A549 treated with ZK216348 at 1 μM for 4 hours (cell line): ENCODE measurements at places on chromosomes 13 and 19. TPM values are rescaled to one million over a fixed set of nuclear protein-coding genes. Genes with fewer than 3 reads are reported as not detected.

Gene DMPK
- 29.8 to 57.5 TPM (median 50.9 TPM) in 5 replicates for total RNA-seq

Gene DLL3
- 7.4 to 12.3 TPM (median 10.9 TPM) in 5 replicates for total RNA-seq

Gene UNC13A
- 1.2 to 2.1 TPM (median 1.5 TPM) in 5 replicates for total RNA-seq

Gene SPIB
- 0.16 to 0.80 TPM (median 0.32 TPM) in 4 of 5 replicates, not detected in the other for total RNA-seq

Gene RNF113B
- not detected in 5 replicates for total RNA-seq

Gene ZNF738
- total RNA-seq, result 0.51 to 1.0 TPM (median 0.66 TPM) in 5 replicates

Gene FUT2
- not detected in 5 replicates for total RNA-seq

Gene GNA15
- 0.08 to 0.14 TPM in 2 of 5 replicates, not detected in the others for total RNA-seq

Gene TRAPPC5
- 43.1 to 110 TPM (median 100 TPM) in 5 replicates for total RNA-seq

Gene OR4F17
- not detected in 5 replicates for total RNA-seq

Gene RXFP2
- not detected in 5 replicates for total RNA-seq

Gene CGB7
- total RNA-seq, result 0.24 to 1.1 TPM (median 0.62 TPM) in 5 replicates

Gene TGFBR3L
- total RNA-seq, result 1.4 to 2.8 TPM (median 2.2 TPM) in 4 of 5 replicates, not detected in the other

Gene CRX
- not detected in 5 replicates for total RNA-seq

Gene RUBCNL
- total RNA-seq, result 0.08 to 0.11 TPM (median 0.11 TPM) in 3 of 5 replicates, not detected in the others

Gene MEDAG
- 0.13 to 0.47 TPM (median 0.21 TPM) in 4 of 5 replicates, not detected in the other for total RNA-seq

Gene SH2D3A
- 11.2 to 19.0 TPM (median 16.9 TPM) in 5 replicates for total RNA-seq

Gene ZNF266
- 3.6 to 4.3 TPM (median 4.0 TPM) in 5 replicates for total RNA-seq

Gene MATK
- total RNA-seq, result 0.41 to 2.0 TPM (median 1.0 TPM) in 5 replicates

Gene ZNF763
- not detected in 5 replicates for total RNA-seq

Gene PEG3
- total RNA-seq, result not detected in 5 replicates

Gene PBX4
- total RNA-seq, result 1.6 to 1.8 TPM (median 1.7 TPM) in 5 replicates

Gene LYL1
- total RNA-seq, result 0.51 to 1.7 TPM (median 0.93 TPM) in 5 replicates

Gene ZNF726
- total RNA-seq, result 0.43 to 0.82 TPM (median 0.48 TPM) in 5 replicates

Gene EPSTI1
- 0.15 to 0.31 TPM (median 0.24 TPM) in 4 of 5 replicates, not detected in the other for total RNA-seq

Gene PPAN
- total RNA-seq, result 37.1 to 62.5 TPM (median 51.9 TPM) in 5 replicates

Gene ICAM4
- 0.36 TPM in 1 of 5 replicates, not detected in the others for total RNA-seq

Gene SIX5
- total RNA-seq, result 15.9 to 31.7 TPM (median 29.2 TPM) in 5 replicates

Gene CYP4F2
- 0.10 TPM in 1 of 5 replicates, not detected in the others for total RNA-seq

Gene TEX101
- not detected in 5 replicates for total RNA-seq

Gene SPRY2
- total RNA-seq, result 8.7 to 14.1 TPM (median 12.7 TPM) in 5 replicates

Gene DDX49
- 34.2 to 45.5 TPM (median 42.4 TPM) in 5 replicates for total RNA-seq

Gene LILRB2
- 0.05 to 0.14 TPM (median 0.05 TPM) in 3 of 5 replicates, not detected in the others for total RNA-seq

Gene MLNR
- total RNA-seq, result 0.29 to 0.89 TPM (median 0.76 TPM) in 5 replicates

Gene SHC2
- total RNA-seq, result 0.58 to 1.2 TPM (median 1.0 TPM) in 5 replicates

Gene SLC6A16
- 0.60 to 1.3 TPM (median 0.90 TPM) in 5 replicates for total RNA-seq

Gene LRRC4B
- total RNA-seq, result 0.38 to 0.68 TPM (median 0.58 TPM) in 5 replicates

Gene SIGLEC11
- 0.08 TPM in 1 of 5 replicates, not detected in the others for total RNA-seq

Gene CGB3
- not detected in 5 replicates for total RNA-seq

Gene ZIM2
- total RNA-seq, result not detected in 5 replicates

Gene SEMA6B
- 4.3 to 6.9 TPM (median 6.2 TPM) in 5 replicates for total RNA-seq

Gene GZMM
- total RNA-seq, result 0.28 to 0.63 TPM (median 0.43 TPM) in 4 of 5 replicates, not detected in the other

Gene CADM4
- total RNA-seq, result 5.0 to 10.7 TPM (median 9.0 TPM) in 5 replicates

Gene SPTBN4
- total RNA-seq, result 0.55 to 1.2 TPM (median 0.71 TPM) in 5 replicates

Gene SHD
- total RNA-seq, result not detected in 5 replicates

Gene DIRAS1
- total RNA-seq, result 3.2 to 5.1 TPM (median 4.2 TPM) in 5 replicates

Gene ARL11
- total RNA-seq, result not detected in 5 replicates

Gene SRRM5
- total RNA-seq, result 0.93 to 1.4 TPM (median 0.98 TPM) in 5 replicates

Gene FPR1
- total RNA-seq, result 0.08 to 0.14 TPM (median 0.08 TPM) in 3 of 5 replicates, not detected in the others

Gene MISP
- total RNA-seq, result 57.6 to 105 TPM (median 93.9 TPM) in 5 replicates

Gene FFAR1
- total RNA-seq, result not detected in 5 replicates

Gene CTXN1
- total RNA-seq, result 6.0 to 28.0 TPM (median 24.6 TPM) in 5 replicates

Gene CD33
- total RNA-seq, result 0.13 to 0.27 TPM in 2 of 5 replicates, not detected in the others

Gene ERICH6B
- total RNA-seq, result not detected in 5 replicates
